Sigmoid colon (tissue), 7 donors: ENCODE measurements at places on chromosomes 16 and 17. TPM values are rescaled to one million over a fixed set of nuclear protein-coding genes. Genes with fewer than 3 reads are reported as not detected.
A peak's percentile ranks its signal among the peaks of the same experiment; 100 is the strongest.

- no peak for DNase-seq
- no peaks in the 10 kb centered on the region for H3K36me3 ChIP-seq
- H3K4me1 ChIP-seq, result no peaks in the 10 kb centered on the region
- H3K4me3 ChIP-seq, result no peak overlapping the region
- H3K27me3 ChIP-seq, result no peaks in the 10 kb centered on the region
These were observed 155.6 kb downstream of the STX8 start for GRCh38 chr17:9419932-9420453.

DNA sequence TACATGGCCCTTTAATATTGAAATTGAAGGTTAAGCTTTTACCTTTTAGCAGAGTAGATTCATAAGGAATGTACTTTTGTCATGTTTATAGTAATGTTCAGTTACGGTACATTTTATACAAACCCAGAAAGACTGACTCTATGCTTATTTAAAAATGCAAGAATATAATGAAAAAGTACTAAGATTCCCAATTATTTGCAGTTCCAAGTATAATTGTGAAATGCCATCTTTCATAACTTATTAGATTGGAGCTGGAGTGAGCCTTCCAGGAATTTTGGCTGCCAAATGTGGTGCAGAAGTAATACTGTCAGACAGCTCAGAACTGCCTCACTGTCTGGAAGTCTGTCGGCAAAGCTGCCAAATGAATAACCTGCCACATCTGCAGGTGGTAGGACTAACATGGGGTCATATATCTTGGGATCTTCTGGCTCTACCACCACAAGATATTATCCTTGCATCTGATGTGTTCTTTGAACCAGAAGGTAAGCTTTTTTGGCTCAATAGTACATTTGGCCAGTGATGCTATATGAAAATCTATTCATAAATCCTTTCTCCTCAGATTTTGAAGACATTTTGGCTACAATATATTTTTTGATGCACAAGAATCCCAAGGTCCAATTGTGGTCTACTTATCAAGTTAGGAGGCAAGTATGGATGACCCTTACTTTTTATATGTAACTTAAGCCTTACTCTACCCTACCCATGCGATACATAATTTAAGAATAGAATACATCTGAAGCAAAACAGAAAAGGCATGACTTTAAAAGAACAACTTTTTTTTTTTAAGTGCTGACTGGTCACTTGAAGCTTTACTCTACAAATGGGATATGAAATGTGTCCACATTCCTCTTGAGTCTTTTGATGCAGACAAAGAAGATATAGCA is 4.2 kb downstream of the SRSF2 start:
- peaks cover 51% of the 10 kb centered on the region for H3K36me3 ChIP-seq
- H3K27ac ChIP-seq, result peak overlapping the region; percentile 37
- DNase-seq, result no peak

GRCh38 chr17:81544281-81544974 is 7.7 kb downstream of the FAAP100 start:
- no peaks in the 10 kb centered on the region for H3K4me1 ChIP-seq
- H3K27ac ChIP-seq, result no peak overlapping the region
- no peak for DNase-seq

GRCh38 chr16:59121411-59122261 is 387.5 kb upstream of the GOT2 start:
- no peak overlapping the region for H3K27ac ChIP-seq
- DNase-seq, result no peak
- no peaks in the 10 kb centered on the region for H3K4me1 ChIP-seq
- no peaks in the 10 kb centered on the region for H3K27me3 ChIP-seq
- H3K36me3 ChIP-seq, result no peaks in the 10 kb centered on the region

DNA sequence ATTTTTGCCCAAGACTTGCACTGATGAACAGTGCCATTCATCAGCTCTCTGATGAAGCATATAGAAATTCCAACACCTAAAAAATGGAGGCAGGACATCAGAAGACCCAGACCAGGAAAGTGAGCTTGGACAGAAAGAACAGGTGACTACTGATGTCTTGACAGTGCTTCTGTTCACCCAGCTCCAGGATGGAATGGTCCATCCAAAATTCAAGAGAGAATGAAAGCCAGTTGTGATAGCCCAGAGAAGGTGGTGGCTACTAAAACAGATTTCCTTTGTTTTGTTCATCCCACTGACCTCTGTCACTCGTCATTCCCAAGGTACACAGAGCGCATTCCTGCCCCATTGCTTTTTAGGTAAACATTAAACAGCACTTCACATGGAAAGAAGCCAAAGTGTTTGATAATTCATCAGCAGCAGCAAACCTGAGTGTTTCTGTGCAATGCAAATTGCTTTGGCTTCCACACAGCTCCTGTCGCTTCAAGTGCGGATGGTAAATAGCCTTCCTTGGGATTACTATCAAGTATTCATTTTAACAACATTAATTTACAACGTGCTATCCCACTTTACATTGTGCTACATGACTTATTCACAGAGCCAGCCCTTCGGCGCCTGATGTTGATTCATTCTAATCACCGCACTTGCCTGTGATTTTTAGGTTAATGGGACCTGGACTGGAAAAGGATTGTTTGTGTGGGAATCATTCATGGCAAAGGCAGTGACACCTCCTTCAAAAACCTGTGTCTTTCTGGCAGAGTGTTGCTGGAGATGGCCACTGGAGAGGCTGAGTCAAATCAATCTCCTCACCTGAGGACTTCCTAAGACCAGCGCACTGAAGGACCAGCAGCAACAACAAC is 65.1 kb upstream of the TOX3 start:
- no peaks in the 10 kb centered on the region for H3K27me3 ChIP-seq
- no peak overlapping the region for H3K4me3 ChIP-seq
- H3K4me1 ChIP-seq, result no peaks in the 10 kb centered on the region
- no peaks in the 10 kb centered on the region for H3K36me3 ChIP-seq
- no peak for DNase-seq
- H3K27ac ChIP-seq, result no peak overlapping the region

DNA sequence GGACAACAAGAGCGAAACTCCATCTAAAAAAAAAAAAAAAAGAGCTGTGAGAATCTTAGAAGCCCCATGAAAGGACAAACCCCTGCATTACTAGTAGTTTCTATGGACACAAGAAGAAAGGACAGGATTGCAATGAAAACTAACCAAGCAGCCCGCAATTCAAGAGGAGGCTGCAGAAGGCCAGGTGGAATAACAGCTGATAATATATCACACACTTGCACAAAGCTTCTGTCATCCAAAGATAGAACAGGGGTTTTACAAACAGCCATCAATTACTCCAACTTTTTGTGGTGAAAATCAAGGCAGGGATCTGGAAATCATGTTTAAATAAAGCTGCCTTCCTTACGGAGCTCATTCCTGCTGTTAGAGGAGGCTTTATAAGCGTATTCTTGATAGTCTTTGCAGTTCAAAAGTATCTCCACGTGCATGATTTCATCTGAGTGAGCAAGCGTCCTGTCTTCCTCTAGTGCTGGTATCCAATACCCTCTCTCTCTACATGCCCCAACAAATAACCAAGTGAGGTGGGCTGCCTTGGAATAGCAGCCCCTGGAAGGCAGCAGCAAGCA is 23.1 kb upstream of the TMEM94 start:
- H3K27ac ChIP-seq, result no peak overlapping the region
- no peak overlapping the region for H3K4me3 ChIP-seq
- H3K27me3 ChIP-seq, result no peaks in the 10 kb centered on the region
- peaks cover 26% of the 10 kb centered on the region for H3K4me1 ChIP-seq
- DNase-seq, result no peak
- H3K36me3 ChIP-seq, result no peaks in the 10 kb centered on the region

DNA sequence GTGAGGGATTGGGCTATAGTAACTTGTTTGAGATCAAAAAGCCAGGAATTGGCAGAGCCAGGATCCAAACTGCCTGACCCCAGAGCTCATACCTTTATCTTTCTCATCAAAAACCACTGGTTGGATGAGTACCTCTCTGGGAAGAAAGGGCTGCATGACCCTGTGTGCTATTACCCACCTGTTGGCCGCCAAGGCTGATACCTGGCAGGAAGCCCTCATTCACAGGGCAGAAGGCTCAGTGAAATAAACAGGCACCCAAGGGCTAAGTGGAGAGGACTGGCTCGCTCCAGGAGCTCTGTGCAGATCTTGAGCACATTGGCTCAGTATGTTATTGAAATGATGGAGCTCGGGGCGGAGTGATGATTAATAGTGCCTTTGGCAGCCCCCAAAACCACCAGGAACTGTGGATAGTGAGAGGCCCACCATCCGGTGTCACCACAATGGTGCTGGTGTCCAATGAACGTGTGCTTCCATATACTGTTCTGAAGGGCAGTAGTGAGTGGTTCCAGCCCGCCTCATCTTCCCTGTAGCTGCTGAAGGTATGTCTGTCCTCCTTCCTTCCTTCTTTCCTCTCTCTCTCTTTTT is 197.6 kb downstream of the MSI2 start:
- no peaks in the 10 kb centered on the region for H3K27me3 ChIP-seq
- no peaks in the 10 kb centered on the region for H3K4me1 ChIP-seq
- no peak overlapping the region for H3K4me3 ChIP-seq
- no peak for DNase-seq

DNA sequence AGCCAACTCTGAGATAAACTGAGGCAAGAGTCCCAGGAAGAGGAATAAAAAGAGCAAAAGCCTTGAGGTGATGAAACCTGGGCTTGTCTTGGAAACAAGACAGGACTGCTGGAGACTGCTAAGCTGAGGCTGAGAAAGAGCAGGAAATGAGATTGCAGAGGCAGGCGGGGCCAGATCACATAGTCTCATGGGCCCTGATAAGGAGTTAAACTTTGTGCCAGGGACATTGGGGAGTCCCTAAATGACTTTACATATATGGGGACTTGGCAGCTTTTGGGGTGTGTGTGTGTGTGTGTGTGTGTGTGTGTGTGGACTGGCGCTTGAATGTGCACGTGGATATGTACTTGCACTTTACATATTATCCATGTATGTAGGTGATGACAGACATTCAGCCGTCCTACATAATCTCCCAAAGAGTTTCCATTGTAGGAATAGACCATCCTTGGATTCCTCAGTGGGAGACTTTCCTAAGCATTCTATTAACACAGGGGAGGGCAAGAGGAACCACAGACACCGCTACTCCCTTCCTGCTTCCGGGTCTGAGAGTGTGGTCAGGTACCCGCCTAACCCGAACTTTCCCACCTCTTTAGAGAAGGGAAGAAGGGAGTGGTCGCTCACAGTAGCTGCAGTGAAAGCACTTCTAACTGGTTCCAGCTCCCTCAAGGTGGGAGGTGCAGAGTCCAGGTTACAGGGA is 123.1 kb downstream of the LYRM1 start:
- no peaks in the 10 kb centered on the region for H3K36me3 ChIP-seq
- no peaks in the 10 kb centered on the region for H3K27me3 ChIP-seq
- H3K27ac ChIP-seq, result no peak overlapping the region
- H3K4me3 ChIP-seq, result no peak overlapping the region
- no peak for DNase-seq

- no peak overlapping the region for H3K4me3 ChIP-seq
- H3K4me1 ChIP-seq, result no peaks in the 10 kb centered on the region
- no peak overlapping the region for H3K27ac ChIP-seq
These were observed 31.3 kb downstream of the NLRC5 start for GRCh38 chr16:57020651-57021050.

CAVIN1 gene
- total RNA-seq, result 231 TPM
